Activated naive CD8-positive, alpha-beta T cell treated with anti-CD3 and anti-CD28 coated beads for 36 hours (primary cell): ENCODE measurements at places on chromosomes 2 and 18.

GRCh38 chr2:210399440-210400041 lies 77.0 kb downstream of the LANCL1 start:
- no peak for DNase-seq

DNA sequence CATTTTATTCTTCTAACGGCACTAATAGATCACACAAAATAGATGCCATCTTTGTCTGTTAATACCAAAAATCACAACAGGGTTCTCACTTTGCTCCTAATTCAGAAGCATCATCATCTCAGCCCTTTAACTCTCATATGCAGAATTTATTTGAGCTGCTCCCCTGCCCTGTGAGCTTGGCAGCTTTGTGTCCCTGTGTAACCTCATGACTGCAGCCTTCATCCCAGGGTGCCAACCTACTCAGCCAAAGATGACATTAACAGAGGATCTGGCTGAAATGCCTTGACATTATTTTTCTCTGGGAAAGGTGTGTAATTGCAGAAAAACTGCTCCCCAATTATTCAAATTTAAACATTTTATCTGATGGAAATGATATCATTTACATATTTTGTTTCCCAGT lies 319.4 kb downstream of the NRXN1 start:
- no peak for DNase-seq

GRCh38 chr2:43460174-43460546 lies 135.7 kb downstream of the THADA start:
- DNase-seq, result no peak

GRCh38 chr2:64538764-64539433 lies 14.8 kb downstream of the AFTPH start:
- no peak for DNase-seq

- DNase-seq, result no peak
Observed at GRCh38 chr2:46353509-46353908, 56.3 kb downstream of the EPAS1 start.

DNA sequence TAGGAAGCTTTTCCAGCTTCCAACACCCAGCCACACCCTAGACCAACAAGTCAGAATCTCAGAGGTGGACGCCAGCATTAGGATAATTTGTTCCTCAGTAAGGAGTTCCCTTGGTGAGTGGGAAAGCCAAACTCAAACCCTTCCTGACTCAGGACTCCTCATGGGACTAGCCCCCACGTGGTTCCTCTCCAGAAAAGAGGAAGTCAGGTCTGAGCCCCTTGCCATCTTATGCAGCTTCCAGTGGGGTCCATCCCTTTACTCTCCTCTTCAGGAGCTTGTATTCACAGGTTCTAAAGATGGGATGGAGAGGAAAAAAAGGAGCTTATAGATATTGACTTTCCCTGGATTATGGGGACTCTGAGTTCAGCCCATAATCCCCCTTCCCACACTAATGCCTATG lies 14.8 kb upstream of the NOTO start:
- DNase-seq, result no peak

DNA sequence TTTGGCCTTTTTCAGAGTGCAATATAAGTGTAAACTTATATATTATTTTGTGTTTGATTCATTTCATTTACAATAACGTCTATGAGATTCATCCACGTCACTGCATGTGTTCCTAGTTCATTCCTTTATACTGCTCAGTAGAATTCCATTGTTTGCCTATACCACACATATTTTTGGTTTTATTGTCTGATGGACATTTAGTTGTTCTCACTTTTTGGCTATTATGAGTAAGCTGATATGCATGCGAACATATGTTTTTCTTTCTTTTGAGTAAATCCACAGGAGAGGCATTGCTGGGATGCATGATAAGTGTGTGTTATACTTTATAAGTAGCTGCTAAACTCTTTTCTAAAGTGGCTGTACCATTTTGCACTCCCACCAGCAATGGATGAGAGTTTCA lies 314.8 kb upstream of the HS6ST1 start:
- DNase-seq, result no peak

GRCh38 chr2:2703762-2704427 lies 372.8 kb upstream of the MYT1L start:
- DNase-seq, result no peak

- no peak for DNase-seq
Observed at GRCh38 chr18:22141211-22141610, 28.2 kb upstream of the GATA6 start.

DNA sequence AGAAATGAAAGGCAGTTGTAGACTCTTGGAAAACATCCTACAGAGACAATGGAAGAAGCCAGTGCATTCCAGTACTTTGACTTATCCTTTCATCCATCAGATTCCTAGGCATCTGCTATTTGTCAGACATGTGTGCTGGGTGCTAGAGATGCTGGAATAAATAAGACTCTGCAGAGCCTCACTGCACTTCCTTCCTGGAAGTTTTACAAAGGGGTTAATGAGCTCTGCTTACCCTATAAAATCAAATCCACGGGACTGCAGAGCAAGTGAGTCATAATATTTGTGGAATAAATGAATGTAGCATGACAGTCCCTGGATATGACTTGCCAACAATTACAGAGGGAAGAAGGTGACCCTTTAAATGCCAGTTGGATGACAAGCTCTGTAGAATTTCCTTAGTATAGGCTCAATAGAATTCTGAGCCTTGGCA lies 52.7 kb upstream of the NPAS2 start:
- DNase-seq, result no peak

GRCh38 chr2:105443617-105444598 lies 45.1 kb upstream of the FHL2 start:
- DNase-seq, result no peak

DNA sequence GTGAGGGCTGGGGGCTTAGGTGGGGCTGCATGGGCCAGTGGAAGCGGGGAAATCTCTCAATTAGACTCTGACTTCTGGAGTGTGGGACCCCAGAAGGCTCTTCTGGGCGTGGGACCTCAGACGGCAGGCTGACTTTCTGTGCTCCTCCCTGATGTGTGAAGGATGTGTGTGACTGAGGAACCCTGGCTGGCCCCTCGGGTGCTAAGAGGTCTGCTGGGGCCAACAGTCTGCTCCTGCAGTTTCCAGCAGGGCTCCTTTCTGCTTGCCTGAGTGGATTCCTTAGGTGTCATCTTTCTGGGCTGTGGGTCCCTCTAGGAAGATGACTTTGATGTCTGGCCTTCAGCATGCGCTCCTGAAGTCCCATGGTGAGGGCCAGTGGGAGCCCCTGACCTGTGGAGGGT lies 167.5 kb downstream of the DYSF start:
- DNase-seq, result no peak

- no peak for DNase-seq
Observed at GRCh38 chr2:57278451-57278850, 768.2 kb upstream of the VRK2 start.

DNA sequence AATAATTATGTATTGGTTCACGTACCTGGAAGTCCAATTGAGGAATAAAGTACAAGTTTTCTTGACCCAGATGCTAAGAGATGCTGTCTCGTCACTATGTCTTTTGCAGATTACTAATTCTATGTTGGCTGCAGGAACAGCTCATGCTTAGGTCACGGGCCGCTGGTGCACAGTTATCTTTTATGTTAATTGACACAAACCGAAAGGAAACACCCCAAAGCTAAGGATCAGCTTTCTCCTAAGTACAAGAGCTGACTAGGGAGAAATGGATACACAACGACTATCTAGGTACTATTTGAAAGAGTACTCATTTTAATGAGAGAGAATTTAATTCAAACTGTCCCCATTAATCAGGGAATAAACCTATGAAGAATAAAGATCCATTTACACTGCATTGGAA lies 217.7 kb upstream of the SLC35G4 start:
- no peak for DNase-seq

GRCh38 chr18:59021500-59021899 lies 118.2 kb upstream of the SEC11C start:
- no peak for DNase-seq

DNA sequence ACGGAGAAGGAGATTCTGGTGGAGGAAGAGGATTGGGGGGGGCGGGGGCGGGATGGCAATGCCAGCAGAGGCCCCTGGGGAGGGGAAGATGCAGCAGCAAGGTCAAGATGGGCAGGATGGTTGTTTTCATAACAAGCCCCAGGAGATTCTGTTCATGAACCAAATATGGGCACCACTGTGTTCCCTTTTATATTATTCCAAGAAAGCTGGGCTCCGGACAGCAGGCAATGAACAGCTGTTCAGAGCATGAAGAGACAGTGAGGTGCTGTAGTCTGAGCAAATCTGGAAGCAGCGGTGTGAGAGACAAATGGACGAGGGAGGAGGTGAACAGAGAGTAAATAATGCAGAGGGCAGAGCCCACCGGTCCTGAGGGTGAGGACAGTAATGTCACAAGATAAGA lies 20.0 kb downstream of the UXS1 start:
- no peak for DNase-seq

DNA sequence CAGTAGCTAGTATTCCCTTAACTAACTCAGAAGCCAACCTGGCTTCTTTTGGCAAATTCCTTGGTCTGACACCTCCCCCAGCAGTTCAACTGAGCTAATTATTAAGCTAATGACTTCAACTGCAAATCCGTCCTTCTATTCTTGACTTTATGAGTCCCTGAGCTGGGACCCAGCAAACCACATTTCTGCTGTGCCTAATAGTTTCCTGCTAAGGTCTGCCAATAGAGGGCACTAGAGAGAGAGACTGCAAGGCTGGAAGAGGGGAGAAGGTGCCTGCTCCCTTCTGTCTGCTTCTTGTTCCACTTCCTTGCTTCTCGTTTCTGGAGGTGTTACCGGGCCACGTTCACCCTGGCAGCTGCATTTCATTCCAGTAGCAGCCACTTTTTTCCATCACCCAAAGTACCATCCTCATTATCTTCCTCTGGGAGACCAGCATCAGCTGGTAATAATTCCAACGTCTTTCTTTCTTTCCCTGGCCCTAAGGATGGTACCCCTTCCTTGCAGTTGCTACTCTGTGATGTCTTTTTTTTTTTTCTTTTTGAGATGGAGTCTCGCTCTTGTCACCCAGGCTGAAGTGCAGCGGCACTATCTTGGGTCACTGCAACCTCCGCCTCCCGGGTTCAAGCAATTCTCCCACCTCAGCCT lies 352.0 kb downstream of the TNS1 start:
- DNase-seq, result peak; percentile 12

GRCh38 chr2:85428343-85428881 lies 9.9 kb downstream of the SH2D6 start:
- DNase-seq, result no peak

DNA sequence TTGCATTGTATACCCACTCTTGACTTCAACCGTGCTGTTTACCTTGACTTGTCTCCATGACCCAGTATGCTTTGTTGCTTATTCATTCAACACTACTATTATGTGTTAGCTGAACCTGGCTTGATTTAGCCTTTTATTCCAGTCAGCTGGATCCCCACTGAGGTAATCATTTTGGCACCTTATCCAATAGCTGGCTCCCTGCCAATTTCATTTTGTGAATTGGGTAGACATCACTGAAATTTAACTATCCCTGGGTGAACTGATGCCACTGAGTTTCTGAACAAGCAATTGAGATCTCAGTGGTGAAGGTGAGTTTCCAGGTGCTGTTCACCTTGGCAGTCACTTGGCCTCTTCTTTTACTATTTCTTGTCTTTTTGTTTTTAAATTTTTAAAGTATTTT lies 584.3 kb downstream of the ADCYAP1 start:
- DNase-seq, result no peak

GRCh38 chr2:221518201-221518934 lies 53.7 kb downstream of the EPHA4 start:
- no peak for DNase-seq

DNA sequence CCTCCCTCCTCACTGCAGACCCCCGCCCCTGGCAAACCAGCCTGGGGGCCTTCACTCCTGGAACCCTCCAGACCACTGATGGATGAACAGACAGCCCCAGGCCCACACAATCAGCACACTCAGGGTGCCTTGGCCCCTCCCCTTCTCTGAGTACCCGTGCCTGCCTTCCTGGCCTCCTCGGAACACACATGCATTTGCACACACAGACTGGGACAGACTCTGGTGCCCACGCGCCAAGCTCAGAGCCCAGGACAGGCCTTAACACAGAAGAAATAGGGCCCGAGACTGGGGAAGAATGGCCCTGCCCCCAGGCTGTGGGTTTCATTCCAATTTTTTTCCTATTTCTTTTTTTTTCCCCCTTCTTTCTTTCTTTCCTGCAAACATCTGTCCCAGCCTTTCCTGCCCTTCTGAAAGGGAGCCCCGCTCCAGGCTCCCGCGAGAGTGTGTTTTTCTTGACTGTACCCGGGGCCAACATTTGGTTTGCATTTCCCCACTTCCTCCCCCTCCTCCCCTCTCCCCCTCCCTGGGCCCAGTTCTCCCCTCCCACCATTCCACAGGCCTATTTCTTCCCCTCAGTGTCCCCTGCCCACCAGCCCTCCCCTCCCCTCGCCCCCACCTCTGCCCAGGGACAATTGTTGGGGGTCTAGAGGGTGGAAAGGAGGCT lies 618 bp upstream of the TNS1 start:
- DNase-seq, result no peak

- DNase-seq, result no peak
Observed at GRCh38 chr18:78998371-78999071, 18.9 kb downstream of the SALL3 start.

- DNase-seq, result no peak
Observed at GRCh38 chr2:176162911-176163671, 6.0 kb downstream of the HOXD3 start.

DNA sequence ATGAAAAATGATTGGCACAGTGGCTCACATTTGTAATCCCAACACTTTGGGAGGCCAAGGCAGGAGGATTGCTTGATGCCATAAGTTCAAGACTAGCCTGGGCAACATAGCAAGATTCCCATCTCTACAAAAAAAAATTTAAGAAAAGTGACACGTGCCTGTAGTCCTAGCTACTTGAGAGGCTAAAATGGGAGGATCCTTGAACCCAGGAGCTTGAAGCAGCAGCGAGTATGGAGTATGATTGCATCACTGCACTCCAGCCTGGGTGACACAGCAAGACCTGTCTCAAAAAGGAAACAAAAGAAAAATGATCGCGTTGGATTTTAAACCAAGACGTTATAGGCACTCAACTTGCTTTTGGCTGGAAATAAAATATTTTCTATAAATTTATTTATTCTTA lies 37.8 kb upstream of the CREB1 start:
- no peak for DNase-seq

DNA sequence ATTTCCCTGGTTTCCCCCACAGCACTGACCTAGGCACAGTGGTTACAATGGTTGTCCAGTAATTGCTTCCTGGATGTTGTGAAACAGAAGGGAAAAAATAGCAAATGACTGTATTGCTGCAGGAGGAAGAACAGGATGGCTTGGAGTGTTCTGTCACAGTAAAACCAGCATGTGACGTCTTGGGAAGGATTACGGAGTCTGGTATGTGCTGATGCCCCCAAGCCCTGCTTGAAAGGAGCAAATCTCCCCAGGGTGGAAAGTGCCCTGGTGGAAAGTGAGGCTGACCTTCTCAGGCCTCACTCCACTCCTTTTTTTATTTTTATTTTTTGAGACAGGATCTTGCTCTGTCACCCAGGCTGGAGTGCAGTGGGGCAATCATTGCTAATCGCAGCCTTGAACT lies 7.8 kb downstream of the RAB11FIP5 start:
- DNase-seq, result no peak

DNA sequence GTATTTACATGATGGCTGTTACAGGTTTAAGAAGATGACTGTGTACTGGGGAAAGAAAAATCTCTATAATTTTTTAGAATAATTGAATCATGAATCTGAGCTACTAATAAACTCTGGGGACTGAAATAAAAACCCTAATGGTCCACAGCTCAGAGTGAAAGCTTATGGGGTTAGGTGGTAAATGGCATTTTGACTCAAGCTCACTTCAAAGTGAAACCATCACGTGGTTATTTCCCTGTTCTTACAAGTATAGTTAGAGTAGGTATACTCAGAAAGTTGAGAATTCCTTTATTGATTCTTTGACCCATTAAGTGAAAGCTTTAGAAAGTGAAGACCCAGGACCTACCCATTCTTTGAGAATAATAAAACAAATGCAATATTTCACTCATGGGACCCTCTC lies 626.2 kb upstream of the SETBP1 start:
- DNase-seq, result no peak

- DNase-seq, result no peak
Observed at GRCh38 chr2:85178980-85179411, 45.8 kb downstream of the TCF7L1 start.
